ENCODE measurements at places on chromosomes 1 and 21.

DNA sequence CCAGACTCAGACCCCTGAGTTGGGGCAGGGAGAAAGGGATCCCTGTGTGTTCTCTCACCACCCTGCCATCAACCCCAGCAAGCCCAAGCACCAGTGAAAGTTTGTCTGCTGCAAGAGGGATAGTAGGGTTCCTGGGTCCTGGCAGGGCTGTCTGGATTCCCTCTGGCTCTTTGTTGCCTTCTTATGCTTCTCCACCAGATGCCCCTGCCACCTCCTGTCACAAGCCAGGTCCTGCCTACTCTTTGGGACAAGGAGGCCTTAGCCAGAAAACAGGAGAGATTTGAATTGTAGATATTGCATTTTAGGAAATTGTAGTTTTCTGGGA lies 21.7 kb downstream of the UBE2T start:
- DNase-seq, result no peak

- DNase-seq, result no peak
These were observed 5.6 kb downstream of the NECAP2 start for GRCh38 chr1:16446116-16446515.

DNA sequence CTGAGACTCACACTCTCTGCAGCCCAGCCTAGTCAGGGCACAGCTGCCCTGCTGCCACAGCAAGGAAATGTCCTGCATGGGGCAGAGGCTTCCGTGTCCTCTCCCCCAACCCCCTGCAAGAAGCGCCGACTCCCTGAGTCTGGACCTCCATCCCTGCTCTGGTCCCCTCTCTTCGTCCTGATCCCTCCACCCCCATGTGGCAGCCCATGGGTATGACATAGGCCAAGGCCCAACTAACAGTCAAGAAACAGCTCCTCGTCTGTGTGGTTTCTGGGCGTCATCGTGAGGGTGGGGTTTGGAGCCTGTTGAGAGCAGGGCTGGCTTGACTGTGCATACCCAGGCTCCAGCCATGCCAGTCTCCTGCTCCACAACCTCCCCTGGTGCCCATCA lies 19.5 kb downstream of the FAAH start:
- DNase-seq, result no peak

DNA sequence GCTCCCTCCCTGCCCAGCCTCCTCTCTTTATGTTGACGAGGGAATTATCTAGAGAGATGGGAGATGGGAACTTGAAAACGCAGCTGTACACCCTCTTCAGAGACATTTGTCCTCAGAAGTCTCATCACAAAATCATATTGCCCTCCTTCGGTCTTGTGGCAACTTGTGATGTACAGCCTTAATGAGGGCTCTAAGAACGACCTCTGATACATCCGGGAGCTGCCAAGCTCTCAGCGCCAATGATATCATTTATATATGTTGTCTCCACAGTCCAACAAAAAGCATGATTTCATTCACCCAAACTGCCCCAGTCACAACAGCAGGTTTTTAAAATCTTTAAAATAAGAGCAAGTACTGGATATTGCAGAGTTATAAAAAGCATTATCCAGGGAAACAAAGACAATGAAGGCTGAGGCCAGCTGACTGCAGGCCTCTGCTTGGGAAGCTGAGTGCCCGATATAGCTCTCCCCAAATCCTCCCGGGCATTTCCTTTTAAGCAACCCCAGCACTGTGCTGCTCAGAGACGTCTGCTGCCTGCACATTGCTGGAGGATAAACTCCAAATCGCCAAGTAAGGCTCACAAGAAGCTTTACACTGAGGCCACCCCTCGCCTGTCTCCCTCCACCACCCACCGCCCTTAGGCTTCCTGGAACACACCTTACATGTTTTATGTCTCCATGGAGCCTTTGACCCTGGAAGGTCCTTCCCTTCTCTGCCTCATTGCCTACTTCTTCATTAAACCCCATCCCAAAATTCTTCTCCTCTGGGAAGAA lies 236.1 kb downstream of the C1orf94 start:
- no peak for DNase-seq

- no peak for DNase-seq
These were observed 293.8 kb downstream of the NCAM2 start for GRCh38 chr21:21291883-21292569.

DNA sequence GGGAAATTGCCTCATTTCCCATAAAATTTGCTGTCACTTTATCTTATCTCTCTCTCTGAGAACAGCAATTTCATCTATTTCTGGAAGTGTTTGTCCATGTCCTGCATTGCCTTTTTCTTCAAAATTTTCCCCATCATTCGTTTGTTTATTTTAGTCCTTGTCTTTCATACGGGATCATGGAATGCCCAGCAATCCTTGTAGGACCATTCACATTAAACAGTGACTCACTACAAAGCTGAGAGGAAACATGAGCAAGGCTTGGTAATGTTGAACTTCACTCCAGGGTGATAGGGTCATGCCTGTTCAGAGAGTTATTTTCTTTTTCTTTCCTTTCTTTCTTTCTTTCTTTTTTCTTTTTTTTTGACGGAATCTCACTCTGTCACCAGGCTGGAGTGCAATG lies 32.2 kb upstream of the HNRNPU start:
- no peak for DNase-seq

GRCh38 chr21:35156293-35157278 lies 107.5 kb upstream of the RUNX1 start:
- no peak for DNase-seq

GRCh38 chr1:4027008-4027407 lies 126.9 kb upstream of the C1orf174 start:
- no peak for DNase-seq

DNA sequence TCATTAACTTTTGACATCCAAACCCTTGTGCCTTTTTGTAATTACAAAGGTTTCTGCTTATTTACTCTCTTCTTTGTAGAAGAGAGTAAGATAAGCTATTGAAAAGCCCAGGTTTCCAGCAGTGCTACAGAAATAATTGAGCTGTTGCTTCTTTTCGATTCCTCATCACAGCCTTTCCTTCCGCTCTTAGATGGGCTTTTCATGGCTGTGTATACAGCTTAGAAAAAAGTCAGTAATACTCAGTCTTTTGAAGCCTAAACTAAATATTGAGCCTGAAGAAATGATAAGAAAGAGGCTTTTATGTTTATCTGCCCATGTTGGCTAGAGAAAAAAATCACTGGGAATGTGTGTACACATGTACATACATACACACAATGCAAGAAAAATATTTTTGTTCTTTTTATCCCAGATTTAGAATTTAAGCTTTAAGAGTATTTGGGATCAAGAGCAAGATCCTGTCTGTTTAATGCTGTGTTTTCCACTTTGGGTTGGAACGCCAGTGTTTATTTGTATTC lies 172.4 kb downstream of the VPS13D start:
- no peak for DNase-seq

DNA sequence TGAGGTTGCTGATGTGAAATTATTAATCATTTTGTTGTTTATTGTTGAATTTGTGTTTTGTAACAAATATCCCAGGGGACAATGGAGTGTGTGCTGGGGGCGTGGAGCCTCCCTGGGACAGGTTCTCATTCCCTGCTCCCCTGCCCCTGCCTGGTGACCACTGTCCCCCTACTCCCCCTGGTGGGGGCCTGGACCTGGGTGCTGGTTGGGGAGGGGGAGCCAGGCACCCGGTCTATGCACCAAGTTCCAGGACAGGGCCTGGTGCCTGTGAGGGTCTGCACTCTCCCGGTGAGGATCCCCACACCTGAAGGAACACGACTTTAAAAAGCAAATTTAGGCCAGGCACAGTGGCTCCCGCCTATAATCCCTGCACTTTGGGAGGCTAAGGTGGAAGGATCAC lies 42.4 kb downstream of the CHD5 start:
- no peak for DNase-seq

- DNase-seq, result no peak
These were observed 10.6 kb downstream of the GBP5 start for GRCh38 chr1:89261926-89262515.

DNA sequence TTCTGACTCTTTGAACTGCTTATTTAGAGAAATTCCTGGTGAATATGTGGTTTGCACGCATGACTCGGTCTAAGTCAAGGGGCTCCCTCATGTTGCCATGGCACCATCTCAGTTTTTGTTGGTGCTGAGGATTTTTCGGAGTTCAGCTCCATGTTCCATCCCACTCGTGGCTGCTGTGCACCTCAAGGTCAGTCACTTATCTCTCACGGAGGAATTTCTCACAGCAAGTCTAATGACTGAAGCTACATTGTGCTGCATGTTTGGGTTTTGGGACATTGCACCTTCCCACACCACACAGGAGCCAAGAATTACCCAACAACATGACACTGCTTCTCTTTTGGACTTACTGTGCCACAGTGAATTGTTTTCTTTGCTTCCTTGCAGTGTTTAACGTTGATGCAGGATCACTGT lies 269.9 kb downstream of the NCAM2 start:
- no peak for DNase-seq

DNA sequence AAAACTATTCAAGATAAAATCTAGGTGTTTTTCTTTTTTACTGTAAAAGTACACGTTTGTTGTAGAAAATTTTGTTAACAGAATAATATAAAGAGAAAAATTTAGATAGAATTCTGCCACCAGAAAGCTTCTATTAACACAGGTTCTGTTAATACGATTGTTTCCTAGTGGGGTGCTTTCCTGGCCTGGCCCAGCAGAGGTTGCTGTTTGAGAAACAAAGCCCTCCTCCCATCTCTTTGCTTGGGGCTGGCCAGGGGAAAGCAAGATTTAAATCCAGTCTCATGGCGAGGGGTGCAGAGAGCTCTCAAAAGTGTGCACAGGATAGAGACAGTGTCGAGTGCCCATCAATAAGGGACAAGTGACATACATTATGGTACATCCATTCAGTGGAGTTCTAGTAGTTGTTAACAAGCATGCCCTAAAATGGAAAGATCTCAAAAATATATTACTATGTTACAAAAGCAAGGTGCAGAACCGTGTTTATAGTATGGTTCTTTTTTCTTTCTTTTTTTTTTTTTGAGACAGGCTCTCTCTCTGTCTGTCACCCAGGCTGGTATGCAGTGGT lies 14.6 kb upstream of the ACBD3 start:
- DNase-seq, result no peak

- no peak for DNase-seq
These were observed 15.5 kb upstream of the SYNC start for GRCh38 chr1:32718036-32718435.

- no peak for DNase-seq
These were observed 88.5 kb downstream of the TTLL7 start for GRCh38 chr1:83910461-83910860.

GRCh38 chr1:118021668-118022067 lies 92.1 kb downstream of the WDR3 start:
- no peak for DNase-seq

- no peak for DNase-seq
These were observed 17.1 kb downstream of the UTP25 start for GRCh38 chr1:209844695-209845407.

DNA sequence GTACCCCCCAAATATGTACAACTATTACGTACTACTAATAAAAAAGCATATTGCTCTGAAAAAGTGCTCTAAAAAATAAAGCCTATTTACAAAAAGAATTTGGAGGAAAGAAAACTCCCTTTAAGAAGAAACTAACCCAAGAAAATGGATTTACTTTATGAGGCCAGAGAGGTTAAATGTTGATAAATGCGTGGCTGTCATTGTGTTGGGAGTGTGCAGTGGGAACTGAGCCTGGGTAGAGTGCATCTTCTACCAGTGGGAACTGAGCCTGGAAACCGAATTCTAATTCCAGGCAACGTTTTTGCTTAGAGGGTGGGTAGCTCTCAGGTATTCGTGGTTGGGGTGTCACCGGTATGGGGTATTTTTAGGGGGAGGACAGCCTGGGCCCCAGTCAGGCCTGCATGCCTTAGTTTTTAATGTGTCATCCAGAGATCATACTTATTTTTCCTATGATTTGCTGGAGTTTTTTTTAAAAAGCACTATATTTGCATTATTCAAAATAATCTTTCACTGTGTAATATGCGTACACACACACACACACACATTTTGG lies 24.1 kb upstream of the RNF187 start:
- no peak for DNase-seq

GRCh38 chr21:20351138-20351537 lies 647.1 kb upstream of the NCAM2 start:
- no peak for DNase-seq

GRCh38 chr1:80384083-80384830 lies 1377.7 kb upstream of the ADGRL4 start:
- DNase-seq, result no peak

GRCh38 chr1:6184083-6184783 lies 4.1 kb upstream of the CHD5 start:
- no peak for DNase-seq

DNA sequence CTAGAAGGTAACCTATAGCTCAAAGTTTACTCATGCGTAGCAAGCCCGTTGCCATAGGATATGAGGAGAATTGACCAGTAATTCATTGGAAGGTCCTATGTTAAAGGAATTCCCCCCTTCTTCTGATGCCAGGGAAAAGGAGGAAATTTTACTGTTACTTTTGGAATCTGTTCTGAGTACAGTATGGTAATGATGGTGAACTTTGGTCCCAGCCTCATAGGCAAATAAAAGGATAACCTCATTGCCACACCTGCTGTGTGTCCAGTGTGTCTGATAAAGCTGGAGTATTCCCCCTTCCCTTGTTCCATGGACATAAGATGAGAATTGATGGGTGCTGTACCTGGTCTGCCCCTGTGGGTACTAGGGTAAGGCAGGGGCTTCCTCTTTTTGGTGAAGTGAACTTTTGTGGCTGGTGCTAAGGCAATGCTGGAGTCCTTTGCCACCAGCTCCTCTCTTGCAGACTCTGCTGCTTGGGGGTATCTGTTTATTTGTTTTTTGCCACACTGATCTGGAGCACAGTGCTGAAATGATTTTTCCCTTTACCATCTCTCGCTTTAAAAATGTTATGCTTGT lies 22.2 kb downstream of the MPZ start:
- no peak for DNase-seq

DNA sequence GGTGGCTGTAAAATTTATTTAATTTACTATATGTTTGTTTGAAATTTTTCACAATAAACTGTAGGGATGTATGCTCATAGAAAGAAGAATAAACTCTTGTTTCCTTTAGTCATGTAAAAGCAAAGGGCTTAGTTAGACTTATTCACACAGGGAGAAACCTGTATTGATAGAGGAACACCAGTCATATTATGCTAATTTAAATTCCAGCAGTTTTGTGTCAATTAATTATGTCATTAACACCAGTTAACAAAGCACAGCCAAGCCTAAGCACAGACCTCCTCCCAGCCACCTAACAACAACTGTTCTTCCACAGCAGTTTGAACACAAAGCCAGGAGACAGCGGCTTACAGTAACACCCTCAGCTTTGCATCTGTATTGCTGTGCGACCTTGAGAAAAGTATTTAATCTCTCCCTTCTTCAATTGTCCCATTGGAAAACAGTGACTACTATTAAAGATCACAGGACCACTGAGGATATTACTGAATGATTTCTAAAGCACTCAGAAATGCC lies 260.8 kb upstream of the RRP15 start:
- no peak for DNase-seq
